Stimulated activated CD8-positive, alpha-beta memory T cell treated with anti-CD3 and anti-CD28 coated beads, Interleukin-7, amount 100 ng/mL, for 1 hour (primary cell): ENCODE measurements at places on chromosomes 11 and 22.

- DNase-seq, result peak; percentile 99
Measured at GRCh38 chr11:64241241-64241490, 271 bp downstream of the FKBP2 start.

GRCh38 chr22:42915980-42916765, 59.1 kb upstream of the ARFGAP3 start:
- no peak for DNase-seq

DNA sequence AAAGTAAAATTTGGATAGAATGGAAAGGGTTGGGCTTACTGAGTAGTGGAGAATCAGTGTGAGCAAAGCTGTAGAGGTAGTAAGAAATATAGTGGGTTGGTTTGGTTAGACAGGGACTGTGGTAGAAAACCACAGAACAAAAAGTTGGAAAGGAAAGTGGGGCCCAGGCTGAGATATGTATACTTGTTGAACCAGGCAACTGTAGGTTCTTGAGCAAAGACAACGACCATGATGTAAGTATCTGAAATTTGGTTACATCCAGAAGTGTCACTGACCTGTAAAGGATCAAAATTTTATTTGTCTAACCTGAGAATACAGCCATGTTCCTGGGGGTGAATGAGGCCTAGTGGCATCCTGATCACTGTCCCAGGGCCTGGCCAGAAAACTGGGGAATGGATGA, 114.1 kb downstream of the STIM1 start:
- DNase-seq, result no peak

GRCh38 chr11:120801801-120802689, 221.9 kb upstream of the TBCEL start:
- DNase-seq, result peak; percentile 31

- no peak for DNase-seq
Measured at GRCh38 chr11:46916286-46917108, 1.9 kb downstream of the LRP4 start.

DNA sequence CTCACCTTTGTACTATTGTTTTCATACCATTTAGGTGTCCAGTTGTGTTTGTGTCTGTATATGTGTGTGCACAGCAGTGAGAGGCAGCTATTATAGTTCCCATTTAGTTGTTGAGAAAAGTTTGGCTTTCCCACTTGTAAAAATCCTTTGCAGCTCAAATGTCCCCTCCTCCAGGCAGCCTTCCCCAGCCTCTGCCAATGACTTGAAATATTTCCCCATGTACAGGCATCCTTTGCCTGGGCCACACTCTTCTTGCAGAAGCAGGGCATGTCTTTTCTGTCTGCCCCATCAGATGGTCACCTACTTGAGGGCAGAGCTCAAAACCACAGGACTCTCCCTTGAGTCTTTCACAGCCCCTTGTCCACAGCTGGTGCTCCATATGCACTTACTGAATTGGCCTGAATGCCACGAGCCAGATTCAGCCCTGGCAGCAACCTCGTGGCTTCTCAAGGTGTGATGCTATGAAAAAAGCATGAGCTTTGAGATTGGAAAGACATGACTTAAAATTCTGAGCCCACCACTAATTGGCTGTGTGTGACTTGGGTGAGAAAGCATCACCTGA, 39.3 kb downstream of the MYEOV start:
- no peak for DNase-seq

DNA sequence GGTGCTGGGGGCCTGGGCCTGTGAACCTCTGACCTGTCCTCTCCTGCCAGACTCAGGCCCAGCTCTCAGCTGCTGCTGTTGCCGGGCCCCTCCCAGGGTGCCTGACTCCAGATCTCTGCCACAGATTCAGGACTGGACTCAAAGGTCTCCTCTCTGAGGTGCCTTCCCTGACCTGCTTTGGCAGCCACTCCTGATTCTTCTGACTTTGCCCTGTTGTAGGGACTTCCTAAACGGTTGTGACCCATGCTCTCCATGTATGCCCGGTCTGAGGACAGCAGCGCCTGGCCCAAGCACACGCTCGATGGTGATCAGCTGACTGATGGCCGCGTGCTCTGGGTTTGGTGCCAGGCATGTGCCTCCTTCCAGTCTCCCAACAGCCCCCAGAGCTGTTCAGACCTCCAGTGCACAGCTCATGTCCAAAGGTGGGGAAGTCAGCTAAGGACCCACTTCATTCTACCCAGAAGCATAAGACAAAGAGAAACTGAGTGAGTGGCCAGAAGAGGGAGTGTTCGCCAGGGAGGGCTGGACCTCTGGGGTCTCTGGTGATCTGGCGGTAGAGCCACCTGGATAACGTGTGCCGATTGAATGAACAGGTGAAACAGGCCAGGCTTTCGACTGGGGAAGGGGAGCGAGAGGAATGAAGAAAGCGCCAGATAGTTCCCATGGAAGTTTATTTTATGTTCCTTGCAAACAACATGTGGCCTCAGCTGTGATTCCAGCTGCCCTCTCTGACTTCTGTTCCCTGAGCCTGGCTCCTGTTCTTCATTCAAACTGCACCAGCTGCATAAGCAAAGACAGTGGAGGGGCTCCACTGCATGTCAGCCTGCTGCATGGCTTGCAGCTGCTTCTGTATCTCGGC, 8.1 kb upstream of the TOP3B start:
- DNase-seq, result no peak

DNA sequence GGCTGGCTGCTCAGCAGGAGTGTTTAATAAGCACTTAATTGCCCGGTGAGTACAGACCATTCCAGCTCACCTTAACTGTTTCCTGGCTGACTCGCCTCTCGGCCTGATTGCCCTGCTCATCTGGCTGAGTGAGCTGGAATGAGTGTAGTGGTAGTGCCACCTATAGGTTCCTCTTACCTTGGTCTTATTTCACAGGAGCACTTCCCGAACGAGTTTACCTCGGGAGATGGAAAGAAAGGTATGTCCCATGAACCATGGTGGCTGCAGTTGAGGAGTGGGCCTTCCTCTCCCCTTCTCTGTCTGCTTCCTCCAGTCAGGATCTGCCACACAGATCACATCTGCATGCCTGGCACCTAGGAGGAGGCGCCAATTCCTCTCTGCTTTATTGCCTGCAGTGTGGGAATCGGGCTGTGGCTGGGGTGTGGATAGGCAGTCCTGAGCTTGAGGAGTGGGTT, 26.7 kb downstream of the UPB1 start:
- no peak for DNase-seq

GRCh38 chr11:33735271-33736147, 714 bp downstream of the CD59 start:
- no peak for DNase-seq

DNA sequence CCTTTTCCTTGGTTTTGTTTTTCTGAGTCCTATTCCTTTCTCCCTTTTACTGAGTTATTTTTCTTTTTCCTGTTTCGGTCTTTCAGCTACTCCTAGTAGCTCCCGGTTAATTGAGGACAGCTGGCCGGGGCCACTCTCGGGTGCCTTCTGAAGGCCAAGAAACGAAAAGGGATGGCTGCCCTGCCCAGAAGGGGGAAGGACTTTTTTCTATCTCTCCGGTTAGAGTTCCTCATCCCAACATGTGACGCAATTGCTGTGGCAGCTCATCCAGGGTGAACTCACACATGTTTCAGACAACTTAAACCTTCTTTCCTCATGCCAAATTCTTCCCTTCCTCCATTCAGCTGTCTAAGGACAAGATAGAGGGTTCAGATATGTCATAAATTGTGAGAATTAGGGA, 83.6 kb downstream of the PIWIL4 start:
- no peak for DNase-seq

- no peak for DNase-seq
Measured at GRCh38 chr11:114208377-114208776, 87.8 kb upstream of the NNMT start.

- no peak for DNase-seq
Measured at GRCh38 chr11:130486391-130486836, 38.0 kb downstream of the ADAMTS15 start.

DNA sequence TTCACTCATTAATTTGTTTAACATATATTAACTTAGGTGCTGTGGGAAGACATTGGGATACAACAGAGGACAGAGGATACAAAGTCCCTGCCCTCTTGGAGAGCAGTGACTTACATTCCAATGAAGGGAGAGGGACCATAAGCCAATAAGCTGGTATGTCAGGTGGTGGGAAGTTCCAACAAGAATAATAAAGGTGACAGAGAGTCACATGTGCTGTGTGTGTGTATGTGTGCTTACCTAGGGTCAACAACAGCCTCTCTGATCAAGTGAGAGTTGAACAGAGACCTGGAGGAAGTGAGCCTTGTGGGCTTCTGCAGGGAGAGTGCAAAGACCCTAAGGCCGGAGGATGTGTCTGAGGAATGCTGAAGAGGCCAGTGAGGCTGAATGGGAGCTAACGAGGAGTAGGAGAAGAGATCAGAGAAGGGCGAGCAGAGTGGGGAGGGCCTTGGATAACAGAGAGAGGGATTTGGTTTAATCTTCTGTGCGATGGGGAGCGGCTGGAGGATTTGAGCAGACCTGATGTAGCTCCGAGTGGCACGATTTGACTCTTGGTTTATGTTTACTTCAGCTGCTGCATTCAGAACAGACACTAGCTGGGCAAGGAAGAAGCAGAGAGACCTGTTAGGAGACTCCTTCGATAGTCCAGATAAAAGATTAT, 35.3 kb downstream of the MAP6 start:
- no peak for DNase-seq

GRCh38 chr11:62472063-62472884, 53.4 kb downstream of the SCGB1A1 start:
- DNase-seq, result no peak
